Activated CD4-positive, alpha-beta memory T cell treated with anti-CD3 and anti-CD28 coated beads for 36 hours (primary cell): ENCODE measurements at places on chromosomes 4 and X.

- no peak for DNase-seq
Observed at GRCh38 chr4:37837446-37837845, 11.0 kb downstream of the PGM2 start.

- DNase-seq, result no peak
Observed at GRCh38 chrX:139892512-139892911, 40.3 kb downstream of the ATP11C start.

DNA sequence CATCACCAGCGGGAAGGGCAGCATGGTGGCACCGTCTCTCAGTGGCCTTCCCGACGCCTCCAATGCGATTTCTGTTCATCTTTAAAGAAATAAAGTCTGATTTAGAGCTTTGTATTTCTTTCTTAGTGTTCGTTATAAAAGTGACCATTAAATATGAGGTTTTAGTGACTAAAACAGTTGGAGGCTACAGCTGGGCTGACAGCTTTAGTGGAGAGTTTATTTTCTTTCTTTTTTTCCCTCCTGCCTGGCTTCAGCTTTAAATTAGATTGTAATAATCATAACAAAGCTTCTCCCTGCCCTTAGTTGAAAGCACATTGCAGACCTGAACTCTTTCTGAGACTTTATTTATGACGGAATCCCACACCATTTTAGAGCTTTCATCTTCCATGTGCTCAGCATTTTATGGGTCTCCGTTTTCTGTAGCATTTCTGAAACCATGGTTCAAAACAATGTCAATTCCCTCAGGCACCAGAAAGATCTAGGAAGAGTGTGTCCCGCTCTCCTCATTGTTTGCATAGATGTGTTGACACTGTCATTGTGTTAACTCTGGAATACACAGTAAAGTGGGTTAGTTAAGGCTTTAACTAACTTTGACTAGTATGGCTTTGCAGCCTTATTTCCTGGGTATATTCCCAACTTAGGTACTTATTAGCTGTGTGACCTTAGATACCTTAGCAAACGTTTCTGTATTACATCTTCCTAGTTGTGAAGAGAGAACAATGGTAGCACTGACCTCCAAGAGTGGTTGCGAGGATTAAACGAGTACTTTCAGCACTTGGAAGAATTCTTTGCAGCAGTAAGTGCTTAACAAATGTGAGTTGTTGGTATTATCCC lies 97.4 kb upstream of the PGRMC2 start:
- DNase-seq, result no peak

GRCh38 chr4:38002451-38003071 lies 42.4 kb downstream of the PTTG2 start:
- no peak for DNase-seq

- DNase-seq, result no peak
Observed at GRCh38 chr4:38647101-38647819, 16.7 kb upstream of the KLF3 start.

GRCh38 chr4:11198516-11199305 lies 230.0 kb downstream of the HS3ST1 start:
- DNase-seq, result no peak

- no peak for DNase-seq
Observed at GRCh38 chr4:84167093-84167492, 332.0 kb downstream of the NKX6-1 start.

DNA sequence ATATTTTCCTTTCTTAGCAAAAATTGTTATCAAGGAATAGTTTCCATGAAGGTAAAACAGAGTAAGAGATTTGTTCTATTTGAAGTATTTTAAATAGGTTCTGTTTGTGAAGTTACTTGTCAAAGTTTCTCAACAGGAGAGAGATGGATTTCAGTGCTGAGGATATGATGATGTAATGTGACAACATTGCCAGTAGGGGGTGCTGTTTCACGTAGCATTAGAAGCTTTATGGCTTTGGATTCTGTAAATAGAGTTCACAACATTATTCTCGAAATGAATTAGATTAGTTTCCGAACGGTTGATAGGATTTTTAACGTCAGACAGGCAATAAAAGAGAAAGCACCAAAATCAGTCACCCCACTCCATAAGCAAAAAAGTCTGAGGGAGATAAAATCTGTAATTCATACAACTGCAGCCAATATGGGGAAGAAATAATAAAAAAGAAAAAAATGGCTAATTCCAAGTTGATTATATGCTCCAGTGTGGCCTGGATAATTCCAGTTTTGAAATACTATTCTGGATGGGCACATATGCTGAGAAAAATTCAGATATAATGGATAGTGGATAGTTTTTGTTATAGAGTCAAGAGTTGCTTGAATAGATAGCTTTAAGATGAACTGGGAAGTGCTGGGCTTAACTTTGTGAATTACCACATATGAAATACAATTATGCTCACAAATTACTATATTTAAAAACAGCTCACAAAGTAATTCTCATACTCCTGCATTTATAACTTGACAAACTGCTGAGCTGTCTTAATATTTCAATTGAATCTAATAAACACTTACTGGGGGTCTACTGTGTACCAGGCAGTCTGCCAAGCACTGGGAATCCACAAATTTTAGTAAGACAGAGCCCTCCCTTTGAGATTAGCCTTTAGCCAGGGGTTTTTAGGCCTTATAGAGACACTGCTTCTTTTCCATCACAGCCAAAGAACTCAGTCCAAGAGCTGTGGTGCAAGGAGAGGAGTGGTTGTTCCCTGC lies 109.1 kb downstream of the GPAT3 start:
- peak; percentile 16 for DNase-seq

DNA sequence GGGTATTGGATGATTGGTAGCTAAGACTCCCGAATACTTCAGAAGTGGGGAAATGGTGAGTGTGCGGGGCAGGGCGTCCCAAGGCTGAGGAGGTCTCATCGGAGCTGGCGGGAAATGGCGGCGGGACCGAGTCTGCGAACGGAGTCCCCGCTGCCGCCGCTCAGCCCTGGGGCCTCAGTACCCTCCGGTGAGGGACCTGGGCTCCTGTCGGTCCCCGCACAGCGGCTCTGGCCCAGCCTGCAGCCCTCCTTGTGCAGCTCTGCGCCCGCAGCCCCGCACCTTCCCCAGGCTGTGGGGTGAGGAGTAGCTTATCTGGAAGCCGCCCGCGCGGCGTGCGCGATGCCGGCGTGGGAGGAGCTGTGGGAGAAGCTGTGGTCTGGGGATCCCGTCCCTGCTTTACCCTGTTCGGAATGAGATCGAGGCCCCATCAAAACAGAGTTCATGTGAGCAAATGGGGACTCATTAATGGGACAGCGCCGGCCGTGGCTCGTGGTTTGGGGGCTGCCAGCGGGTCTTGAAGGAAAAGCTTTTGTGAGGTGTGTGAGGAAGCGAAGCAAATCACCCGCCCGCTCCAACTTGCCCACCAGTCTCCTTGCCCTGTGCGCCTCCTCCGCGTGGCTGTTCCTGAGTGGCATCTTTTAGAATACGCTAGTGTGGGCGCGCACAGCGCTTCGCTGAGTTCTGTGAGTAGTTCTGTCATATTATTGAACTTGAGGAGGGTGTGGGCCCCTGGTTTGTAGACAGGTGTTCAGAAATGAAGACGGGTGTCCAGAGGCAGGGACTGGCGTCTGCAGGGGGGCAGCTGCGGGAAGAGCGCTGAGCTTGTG lies 531 bp downstream of the ZNF141 start:
- peak; percentile 63 for DNase-seq

- DNase-seq, result no peak
Observed at GRCh38 chr4:16772366-16772850, 126.0 kb downstream of the LDB2 start.

- DNase-seq, result no peak
Observed at GRCh38 chr4:107774681-107775080, 50.1 kb upstream of the SGMS2 start.

- DNase-seq, result peak; percentile 52
Observed at GRCh38 chrX:120549483-120550452, 11.0 kb downstream of the CUL4B start.

DNA sequence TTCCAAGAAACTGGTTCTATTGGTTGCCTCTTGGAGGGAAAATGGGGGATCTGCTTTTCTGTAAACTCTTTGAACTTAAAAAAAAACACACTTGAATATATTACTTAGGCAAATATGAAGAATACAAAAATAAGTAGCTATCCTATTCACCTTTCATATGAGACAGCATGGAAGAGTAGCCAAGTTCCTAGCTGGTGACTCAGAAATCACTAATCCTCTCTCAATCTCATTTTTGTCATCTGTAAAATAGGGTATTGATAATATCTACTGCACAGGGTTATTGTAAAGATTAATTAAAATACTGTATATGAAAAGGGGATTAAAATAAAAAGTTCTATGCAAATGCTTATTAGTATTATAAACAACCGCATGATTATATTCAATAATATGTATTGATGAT lies 12.7 kb downstream of the MGARP start:
- DNase-seq, result no peak

DNA sequence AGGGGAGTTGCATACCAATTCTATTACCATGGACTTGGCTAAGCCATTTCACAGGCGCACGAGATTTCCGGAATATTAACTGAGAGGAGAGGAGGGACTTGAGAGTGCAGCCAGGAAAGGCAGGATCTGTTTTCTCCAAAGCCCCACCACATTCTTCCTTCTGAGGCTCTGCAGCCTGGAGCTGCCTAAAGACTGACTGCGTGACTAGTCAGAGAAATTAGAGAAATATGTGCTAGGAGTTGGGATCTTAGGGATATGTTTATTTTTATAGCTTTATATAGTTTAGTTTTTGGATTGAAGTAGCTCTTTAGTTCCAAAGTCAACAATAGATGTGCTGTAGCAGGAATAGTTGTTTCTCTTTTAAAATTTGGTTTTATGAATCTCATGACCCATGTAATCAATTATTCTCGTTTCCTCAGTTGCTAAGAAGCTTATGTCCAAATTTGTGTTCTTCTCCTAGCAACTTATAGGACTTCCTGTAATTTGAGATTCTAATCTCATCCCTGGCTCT lies 300.1 kb upstream of the DDX53 start:
- no peak for DNase-seq

DNA sequence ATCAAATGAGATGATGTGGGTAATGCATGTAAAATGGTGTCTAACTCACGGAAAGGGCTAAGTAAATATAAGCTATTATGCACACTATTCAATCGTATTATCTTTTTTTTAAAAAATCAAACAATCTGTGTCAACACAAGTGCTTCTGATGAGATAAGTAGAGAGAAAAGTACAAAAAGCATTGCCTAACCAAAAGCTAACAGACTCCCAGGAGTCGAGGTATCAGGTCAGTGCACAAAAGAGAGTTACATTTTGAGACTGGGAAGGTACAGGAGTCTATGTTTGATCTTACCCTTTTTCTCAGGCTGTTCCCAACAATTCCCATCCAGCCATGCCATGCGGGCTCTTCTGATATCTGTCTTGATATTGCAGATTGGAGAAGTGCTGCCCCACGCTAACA lies 203.3 kb upstream of the ZIC3 start:
- DNase-seq, result no peak

DNA sequence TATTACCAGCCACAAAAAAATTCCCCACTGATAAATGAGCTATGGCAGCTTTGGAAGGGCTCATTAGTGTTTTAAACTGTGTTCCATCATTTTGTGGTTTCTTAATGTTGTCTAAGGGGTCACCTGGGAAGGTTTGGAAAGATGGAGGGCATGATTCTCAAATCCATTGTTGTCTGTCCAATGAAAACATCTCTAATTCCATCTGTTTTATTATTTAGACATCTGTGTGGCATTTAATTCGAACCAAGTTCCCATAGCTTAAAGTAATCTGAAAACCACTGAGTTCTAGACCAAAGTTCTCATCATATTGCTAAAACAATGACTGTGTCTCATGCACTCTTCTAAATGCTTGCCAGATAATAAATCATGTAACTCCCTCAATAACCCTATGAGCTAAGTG lies 103.8 kb upstream of the PPP3CA start:
- no peak for DNase-seq

GRCh38 chr4:100287534-100287933 lies 97.3 kb upstream of the DDIT4L start:
- DNase-seq, result no peak

DNA sequence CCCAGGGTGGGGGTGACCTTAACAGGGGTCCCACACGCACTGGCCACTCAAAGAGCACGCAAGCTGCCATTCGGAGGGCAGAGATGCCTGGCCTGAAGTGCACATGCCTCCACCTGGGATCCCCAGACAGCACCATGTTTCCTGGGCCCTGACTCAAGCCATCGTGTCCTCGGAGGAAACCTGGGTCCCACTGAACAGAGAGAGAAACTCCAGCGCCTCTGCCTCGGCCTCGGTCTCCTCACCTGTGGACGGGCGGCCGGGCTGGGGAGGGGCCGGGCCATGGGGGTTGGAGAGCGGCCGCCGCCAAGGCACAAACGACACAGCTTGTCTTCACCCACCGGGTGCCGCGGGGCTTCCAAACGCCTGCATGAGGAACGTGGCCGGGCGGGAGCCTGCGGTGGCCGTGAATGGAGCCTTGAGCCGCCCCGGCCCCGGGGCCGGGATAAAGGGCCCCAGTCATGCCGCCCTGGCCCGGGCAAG lies 30.0 kb upstream of the FGFR3 start:
- DNase-seq, result no peak

DNA sequence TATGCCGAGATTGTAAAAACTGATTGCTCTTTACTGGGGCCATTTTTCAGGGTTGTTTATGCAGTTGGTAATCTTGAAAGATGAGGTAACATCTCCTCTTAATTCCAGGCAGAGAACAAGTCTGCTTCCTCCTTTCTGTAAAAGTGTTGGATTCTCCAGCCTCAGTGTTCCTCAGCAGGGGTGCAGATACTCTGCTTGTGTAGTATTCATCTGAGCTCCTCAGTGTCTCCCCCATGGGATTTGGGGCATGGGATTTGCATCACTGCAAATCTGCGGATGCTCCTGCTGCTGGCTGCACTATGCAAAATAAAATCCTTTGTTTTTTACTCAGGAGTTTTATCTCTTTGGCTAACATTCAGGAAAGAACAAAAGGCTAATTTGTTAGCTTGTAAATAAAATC lies 104.9 kb upstream of the ATP8A1 start:
- DNase-seq, result no peak

- no peak for DNase-seq
Observed at GRCh38 chr4:85741381-85741780, 266.4 kb downstream of the ARHGAP24 start.

GRCh38 chr4:142226014-142226413 lies 589.6 kb downstream of the IL15 start:
- DNase-seq, result no peak

GRCh38 chr4:6128221-6128850 lies 72.0 kb downstream of the JAKMIP1 start:
- no peak for DNase-seq

GRCh38 chr4:130143656-130144055 lies 1047.7 kb downstream of the C4orf33 start:
- DNase-seq, result no peak

GRCh38 chr4:142500966-142501365 lies 345.1 kb downstream of the INPP4B start:
- no peak for DNase-seq

- DNase-seq, result no peak
Observed at GRCh38 chr4:76207549-76207948, 6.1 kb downstream of the SCARB2 start.

GRCh38 chrX:39491548-39492297 lies 606.0 kb downstream of the BCOR start:
- peak; percentile 77 for DNase-seq

GRCh38 chr4:176790398-176790797 lies 2.3 kb downstream of the VEGFC start:
- DNase-seq, result no peak

DNA sequence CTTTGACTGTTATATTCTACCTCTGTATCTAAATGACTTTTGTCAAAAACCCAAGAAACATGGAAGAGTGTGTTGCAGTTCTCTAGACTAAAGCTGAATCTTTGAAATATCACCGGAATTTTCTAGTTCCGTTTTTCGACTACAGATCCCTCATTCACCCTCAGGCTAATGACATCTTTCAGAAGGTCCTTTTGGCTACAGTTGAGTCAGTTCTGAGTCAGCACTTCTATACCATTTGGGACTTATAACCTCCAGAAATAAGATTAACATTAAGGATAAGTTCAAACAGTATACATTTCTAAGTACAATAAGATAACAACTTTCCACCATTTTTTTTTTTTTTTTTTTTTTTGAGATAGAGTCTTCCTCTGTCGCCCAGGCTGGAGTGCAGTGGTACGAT lies 331.0 kb upstream of the CPXCR1 start:
- DNase-seq, result no peak
